ENCODE measurements at places on chromosomes 2 and 18.

DNA sequence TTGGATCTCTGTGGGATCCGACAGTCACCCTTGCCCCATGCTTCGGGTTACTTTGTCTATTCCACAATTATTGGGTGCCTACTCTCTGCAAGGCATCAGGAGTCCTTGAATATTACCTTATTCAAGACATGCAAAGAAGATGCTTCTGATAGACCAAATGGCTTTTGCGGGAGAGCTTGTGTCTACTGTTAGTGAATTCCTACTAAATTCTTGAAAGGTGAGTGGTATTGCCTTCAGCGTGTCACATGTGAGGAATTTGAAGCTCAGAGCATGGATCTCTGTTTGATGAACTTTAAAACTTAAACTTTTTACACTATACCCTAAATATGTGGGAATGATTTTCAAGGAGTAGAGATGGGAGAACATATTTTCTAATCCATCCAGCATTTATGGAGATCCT lies 184.4 kb downstream of the LTBP1 start:
- no peaks in the 10 kb centered on the region for H3K36me3 ChIP-seq
- no peaks in the 10 kb centered on the region for H3K4me1 ChIP-seq

DNA sequence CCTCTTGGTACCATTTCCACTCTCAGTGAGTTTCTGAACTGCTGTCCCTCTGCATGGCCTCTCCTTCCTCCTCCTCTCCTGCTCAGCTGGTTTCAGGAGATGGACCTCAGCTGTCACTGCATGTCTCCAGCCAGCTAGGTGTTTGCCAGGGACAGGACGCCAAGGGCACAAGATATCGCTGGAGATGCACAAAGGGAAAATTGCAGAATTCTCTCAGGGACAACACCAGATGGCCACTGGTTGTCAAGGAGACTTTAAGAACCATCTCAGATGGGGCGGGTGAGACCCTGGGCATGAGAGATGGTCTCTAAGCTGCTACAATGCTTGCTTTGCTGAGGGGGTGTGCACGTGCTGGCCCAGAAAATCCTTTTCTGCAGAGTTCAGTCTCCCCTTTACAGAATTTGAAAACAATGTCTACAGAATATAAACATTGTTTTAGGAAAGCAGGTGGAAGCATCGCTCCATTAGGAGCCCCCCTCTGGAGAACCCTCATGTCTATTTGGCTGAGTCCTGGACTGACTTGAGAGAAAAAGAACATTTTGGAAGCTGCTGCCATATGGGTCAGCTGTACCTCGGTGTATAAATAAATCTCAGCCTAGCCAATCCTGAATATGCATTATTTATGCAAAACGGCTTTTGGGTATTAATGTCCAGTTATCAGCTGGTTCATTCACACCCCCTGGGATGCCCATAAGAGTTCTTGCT lies 57.8 kb upstream of the SPP2 start:
- H3K36me3 ChIP-seq = peaks cover 2% of the 10 kb centered on the region
- no peaks in the 10 kb centered on the region for H3K27me3 ChIP-seq
- no peak overlapping the region for H3K4me3 ChIP-seq

DNA sequence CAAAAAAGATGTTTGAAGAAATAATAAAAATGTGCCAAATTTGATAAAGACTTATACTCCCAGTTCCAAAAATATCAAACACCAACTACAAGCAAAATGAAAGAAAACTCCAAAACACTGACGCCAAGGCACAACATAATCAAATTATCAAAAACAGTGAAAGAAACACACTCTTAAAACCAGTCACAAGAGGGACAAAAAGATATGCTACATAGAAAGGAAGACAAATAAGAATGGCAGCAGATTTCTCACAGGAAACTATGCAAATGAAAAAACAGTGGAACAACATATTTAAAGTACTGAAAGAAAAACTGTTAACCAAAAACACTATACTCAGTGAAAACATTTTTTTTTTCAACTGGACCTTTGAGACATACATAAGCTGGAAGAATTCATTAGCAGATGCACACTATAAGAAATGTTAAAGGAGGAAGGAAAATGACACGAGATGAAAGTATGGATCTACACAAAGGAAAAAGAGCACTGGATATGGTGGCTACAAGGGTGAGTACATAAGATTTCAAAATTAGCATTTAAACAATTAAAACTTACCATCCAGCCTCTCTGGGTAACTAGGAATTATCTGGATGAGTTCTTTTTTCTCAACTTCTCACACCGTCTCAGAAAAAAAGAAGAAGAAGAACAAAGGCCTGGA lies 94.0 kb upstream of the ACVR1C start:
- H3K4me3 ChIP-seq = no peak overlapping the region
- no peak for DNase-seq
- no peak overlapping the region for H3K27ac ChIP-seq
- peaks cover 2% of the 10 kb centered on the region for H3K36me3 ChIP-seq

DNA sequence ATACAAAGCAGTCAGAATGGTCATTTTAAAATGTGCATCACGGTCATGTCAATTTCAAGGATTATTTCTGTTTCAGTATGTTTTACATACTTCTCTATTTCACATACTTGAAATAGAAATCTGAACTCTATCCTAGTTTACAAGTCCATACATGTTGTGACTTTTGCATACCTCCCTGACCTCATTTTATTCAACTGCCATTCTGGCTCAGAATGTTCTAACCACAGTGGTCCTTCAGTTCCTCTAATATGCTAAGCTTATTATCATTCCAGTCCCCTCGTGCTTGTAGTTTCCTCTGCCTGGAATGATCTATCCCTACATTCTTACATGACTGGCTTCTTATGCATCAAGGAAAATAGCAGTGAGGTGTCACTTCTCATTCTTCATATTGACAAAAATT lies 295.6 kb downstream of the KIAA1328 start:
- no peaks in the 10 kb centered on the region for H3K27me3 ChIP-seq
- no peak overlapping the region for H3K27ac ChIP-seq
- H3K4me3 ChIP-seq = no peak overlapping the region
- no peak for DNase-seq

GRCh38 chr2:88159955-88160415 lies 10.2 kb upstream of the THNSL2 start:
- no peaks in the 10 kb centered on the region for H3K4me1 ChIP-seq
- H3K27me3 ChIP-seq = peaks cover 15% of the 10 kb centered on the region
- H3K4me3 ChIP-seq = no peak overlapping the region
- no peaks in the 10 kb centered on the region for H3K36me3 ChIP-seq

- H3K36me3 ChIP-seq = no peaks in the 10 kb centered on the region
- H3K27me3 ChIP-seq = peaks cover 37% of the 10 kb centered on the region
- H3K4me1 ChIP-seq = peaks cover 6% of the 10 kb centered on the region
Observed at GRCh38 chr18:48542513-48543181, 3.8 kb downstream of the CTIF start.

- peaks cover 54% of the 10 kb centered on the region for H3K36me3 ChIP-seq
- H3K4me1 ChIP-seq = peaks cover 21% of the 10 kb centered on the region
- H3K4me3 ChIP-seq = no peak overlapping the region
- no peaks in the 10 kb centered on the region for H3K27me3 ChIP-seq
- no peak for DNase-seq
Observed at GRCh38 chr2:196987649-196988364, 61.3 kb upstream of the PGAP1 start.

Measured in central memory CD8-positive, alpha-beta T cell (primary cell).